ENCODE measurements at places on chromosomes 3 and 15. TPM values are rescaled to one million over a fixed set of nuclear protein-coding genes. Genes with fewer than 3 reads are reported as not detected.

Gene DOCK3
- 5.4 TPM for total RNA-seq

DNA sequence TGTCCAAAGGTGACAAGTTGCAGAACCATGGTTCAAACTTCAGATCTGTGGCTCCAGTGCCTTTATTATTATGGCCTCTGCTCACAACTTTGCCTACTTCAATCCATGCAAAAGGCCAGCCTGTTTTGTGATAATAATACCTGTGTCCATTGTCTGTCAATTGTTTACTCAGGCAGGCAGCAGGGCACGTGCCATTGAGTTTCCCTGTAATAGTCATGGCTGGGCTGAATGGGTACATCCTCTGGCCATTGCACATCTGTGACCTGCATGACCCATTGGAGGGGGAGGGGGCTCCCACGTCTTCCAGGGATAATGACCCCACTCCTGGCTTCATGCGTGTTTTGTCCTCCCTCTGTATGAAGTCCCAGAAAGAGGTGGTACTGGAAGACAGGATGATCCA, 215.4 kb downstream of the SSR3 start:
- no peaks in the 10 kb centered on the region for H3K36me3 ChIP-seq
- H3K27ac ChIP-seq: no peak overlapping the region
- no peak overlapping the region for H3K4me3 ChIP-seq
- no peaks in the 10 kb centered on the region for H3K27me3 ChIP-seq
- no peak for DNase-seq

Gene HYPK
- total RNA-seq: 9.7 TPM

- H3K36me3 ChIP-seq: no peaks in the 10 kb centered on the region
- no peaks in the 10 kb centered on the region for H3K27me3 ChIP-seq
- H3K27ac ChIP-seq: no peak overlapping the region
- no peak for DNase-seq
Measured at GRCh38 chr3:110323349-110323748, 748.3 kb upstream of the NECTIN3 start.

DNA sequence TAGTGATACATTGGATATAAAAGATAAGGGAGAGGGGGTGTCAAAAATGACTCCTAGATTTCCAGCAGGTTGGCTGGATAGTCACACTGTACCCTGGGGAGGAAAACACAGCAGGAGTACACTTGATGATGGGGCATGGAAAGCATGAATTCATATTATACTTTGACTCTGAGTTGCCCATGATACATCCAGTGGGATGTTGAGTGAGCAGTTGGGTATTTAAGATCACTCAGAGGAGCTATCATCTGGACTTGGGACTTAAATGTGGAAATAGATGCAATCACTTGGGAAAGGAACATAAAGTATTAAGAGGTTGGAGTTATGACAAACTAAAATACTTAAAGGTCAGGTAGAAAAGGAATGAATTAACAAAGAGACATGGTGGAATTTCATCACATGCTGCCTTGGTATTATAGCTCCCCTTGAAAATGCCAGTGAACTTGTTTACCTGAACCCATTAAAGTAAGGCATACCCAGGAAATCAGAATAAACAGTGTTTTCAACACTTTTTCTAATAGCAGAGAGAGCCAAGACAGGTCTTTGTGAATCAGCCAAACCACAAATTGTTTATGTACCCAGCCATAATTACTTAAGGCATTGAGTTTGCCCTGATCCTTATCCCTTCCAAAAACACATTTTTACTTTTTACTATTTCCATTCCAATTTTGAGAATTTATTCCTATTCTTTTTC, 49.9 kb upstream of the ABI3BP start:
- H3K27ac ChIP-seq: no peak overlapping the region
- no peaks in the 10 kb centered on the region for H3K27me3 ChIP-seq
- DNase-seq: no peak
- H3K36me3 ChIP-seq: no peaks in the 10 kb centered on the region
- peaks cover 15% of the 10 kb centered on the region for H3K4me1 ChIP-seq

Gene CILP
- 119 TPM for total RNA-seq

DNA sequence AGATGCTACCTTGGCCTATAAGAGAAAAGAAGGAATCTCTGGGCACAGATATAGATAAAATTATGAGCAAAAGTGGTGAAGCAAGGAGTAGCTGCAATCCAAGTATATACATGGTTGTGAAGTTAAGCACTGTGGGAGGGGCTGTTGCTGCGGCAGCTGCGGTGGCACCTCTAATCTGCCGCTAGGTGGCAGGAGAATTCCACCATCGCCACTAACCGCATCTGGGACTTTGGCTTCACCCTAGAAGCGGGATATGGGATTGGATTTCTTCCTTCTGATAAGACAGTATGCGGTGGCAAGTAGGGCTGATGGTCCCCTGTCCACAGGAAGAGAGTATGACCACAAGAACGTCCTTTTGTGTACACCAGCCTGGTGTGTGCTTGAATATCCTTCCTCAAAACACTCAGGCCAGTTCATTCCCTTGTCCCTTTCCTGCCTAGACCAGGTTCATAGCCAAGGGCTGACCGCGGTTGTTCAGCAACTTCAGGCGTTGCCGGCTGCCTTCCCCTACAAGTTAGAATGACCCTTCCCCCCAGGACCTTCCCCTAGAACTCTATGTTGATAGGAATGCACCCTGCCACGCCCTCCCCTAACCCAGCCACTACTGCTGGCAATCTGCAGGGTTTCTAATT, 5.1 kb downstream of the MAGEL2 start:
- H3K36me3 ChIP-seq: no peaks in the 10 kb centered on the region
- H3K27me3 ChIP-seq: peaks cover 42% of the 10 kb centered on the region
- no peak overlapping the region for H3K4me3 ChIP-seq
- H3K27ac ChIP-seq: no peak overlapping the region
- DNase-seq: no peak

DNA sequence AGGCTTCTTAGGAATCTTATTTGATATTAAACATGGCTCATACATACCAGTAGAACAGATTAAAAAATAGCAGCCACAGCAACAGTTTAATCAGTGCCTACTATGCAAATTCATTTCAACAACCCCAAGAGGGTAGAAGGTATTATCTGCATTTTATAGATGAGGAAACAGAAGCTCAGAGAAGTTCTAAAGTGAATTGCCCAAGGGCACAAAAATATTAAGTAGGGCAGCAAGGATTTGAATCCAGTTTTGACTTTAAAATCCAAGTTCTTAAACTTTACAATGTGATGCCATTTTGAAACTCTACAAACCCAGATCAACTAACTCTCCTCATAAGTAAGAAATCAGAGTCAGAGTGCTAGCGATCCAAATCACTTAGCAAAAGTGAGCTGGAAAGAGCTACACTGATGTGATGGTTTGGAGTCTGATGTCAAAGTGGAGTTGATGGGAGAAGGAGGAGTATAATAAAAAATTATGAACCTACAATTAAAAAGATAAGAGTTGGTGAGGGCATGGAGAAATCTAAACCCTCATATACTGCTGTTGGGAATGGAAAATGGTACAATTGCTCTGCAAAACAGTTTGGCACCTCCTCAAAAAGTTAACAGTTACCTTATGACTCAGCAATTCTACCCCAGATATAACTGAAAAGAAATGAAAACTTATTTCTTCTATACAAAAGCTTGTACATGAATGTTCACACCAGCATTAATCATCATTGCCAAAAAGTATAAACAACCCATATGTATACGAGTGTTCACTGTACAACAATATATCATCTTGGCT, 51.0 kb upstream of the PLXND1 start:
- H3K4me1 ChIP-seq: peaks cover 16% of the 10 kb centered on the region
- peaks cover 8% of the 10 kb centered on the region for H3K36me3 ChIP-seq
- no peak overlapping the region for H3K4me3 ChIP-seq
- no peaks in the 10 kb centered on the region for H3K27me3 ChIP-seq
- DNase-seq: no peak
- no peak overlapping the region for H3K27ac ChIP-seq

GRCh38 chr15:27842526-27842925, 256.6 kb downstream of the OCA2 start:
- no peaks in the 10 kb centered on the region for H3K36me3 ChIP-seq
- H3K27ac ChIP-seq: no peak overlapping the region
- no peaks in the 10 kb centered on the region for H3K27me3 ChIP-seq
- no peak overlapping the region for H3K4me3 ChIP-seq

GRCh38 chr3:189149203-189149602, 22.6 kb upstream of the TPRG1 start:
- H3K4me1 ChIP-seq: peaks cover 5% of the 10 kb centered on the region
- no peak overlapping the region for H3K27ac ChIP-seq
- no peaks in the 10 kb centered on the region for H3K27me3 ChIP-seq
- no peaks in the 10 kb centered on the region for H3K36me3 ChIP-seq
- no peak overlapping the region for H3K4me3 ChIP-seq
- DNase-seq: no peak

- no peaks in the 10 kb centered on the region for H3K36me3 ChIP-seq
- no peak overlapping the region for H3K4me3 ChIP-seq
- H3K4me1 ChIP-seq: peaks cover 3% of the 10 kb centered on the region
Measured at GRCh38 chr3:97960993-97961766, 11.1 kb downstream of the RIOX2 start.

DNA sequence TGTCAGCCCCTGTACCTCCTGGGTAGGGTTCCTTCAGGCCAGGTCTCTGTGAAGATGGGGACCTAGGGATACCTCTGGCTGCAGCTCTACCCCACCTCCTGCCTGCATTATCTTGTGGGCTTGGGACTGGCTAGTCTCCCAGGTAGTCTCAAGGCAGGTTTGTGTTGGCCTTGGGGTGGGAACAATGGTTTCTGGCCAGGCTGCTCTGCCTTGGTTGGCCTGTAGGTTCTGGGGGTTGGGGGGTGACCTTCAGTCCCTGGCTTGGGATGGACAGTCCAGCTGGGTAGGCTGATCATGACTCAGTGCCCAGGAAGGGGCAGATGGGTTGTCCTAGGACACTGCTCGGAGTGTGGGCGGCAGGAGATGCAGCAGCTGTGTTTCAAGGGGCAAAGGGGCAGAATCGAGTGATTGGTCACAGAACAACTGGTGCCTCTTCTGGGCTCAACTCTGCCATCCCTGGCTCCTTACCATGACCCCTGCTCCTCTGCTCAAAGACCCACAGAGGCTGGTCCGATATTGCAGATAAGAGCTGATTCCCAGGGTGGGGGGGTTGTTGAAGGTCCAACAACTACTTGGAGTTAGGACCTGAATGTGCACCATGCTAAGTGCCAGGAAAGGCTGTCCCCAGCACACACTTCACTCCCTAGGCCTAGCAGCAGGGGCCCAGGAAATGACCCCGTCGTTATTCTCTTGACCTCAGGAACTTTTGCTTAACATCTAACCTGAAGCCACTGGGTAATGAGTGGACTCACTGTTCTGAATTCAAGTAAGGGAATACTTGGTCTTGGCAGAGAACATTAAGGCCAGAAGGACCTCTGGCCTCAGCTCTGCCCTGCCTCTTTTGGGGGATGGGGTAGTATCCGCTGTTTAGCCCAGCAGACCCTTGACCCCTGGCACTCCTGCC, 18.1 kb upstream of the BSN start:
- H3K27ac ChIP-seq: no peak overlapping the region
- H3K4me3 ChIP-seq: no peak overlapping the region
- H3K36me3 ChIP-seq: peaks cover 27% of the 10 kb centered on the region

DNA sequence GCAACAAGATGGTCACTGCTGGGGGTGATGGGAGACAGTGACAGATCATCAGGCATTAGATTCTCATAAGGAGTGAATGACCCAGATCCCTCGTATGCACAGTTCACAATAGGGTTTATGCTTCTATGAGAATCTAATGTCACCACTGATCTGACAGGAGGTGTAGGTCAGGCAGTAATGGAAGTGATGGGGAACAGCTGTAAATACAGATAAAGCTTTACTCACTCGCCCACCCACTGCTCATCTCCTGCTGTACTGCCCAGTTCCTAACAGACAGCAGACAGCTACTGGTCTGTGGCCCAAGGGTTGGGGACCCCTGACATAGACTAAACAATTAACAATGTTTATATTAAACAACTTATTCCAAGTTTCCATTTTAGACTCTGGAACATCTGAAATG, 25.4 kb downstream of the IFT80 start:
- no peak for DNase-seq
- H3K27ac ChIP-seq: no peak overlapping the region
- H3K4me3 ChIP-seq: no peak overlapping the region
- peaks cover 23% of the 10 kb centered on the region for H3K36me3 ChIP-seq

DNA sequence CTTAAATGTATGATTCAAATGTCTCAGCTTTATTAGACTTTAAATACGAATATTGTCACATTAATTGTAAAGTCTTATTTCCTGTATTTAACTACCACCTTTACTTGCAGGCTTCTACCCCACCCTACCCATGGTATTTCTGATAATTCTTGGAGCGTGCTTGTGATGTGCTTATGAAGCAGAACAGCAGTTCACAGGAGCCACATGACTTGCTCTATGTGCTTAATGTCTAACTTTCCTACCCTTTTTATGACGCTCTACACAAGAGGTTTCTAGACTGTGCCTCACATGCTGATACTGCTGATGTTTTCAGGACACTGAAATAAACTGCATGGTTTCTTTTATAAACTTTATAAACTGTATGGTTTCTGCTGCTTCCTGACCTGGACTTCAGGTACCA, 553.5 kb upstream of the CCDC54 start:
- no peak for DNase-seq
- H3K4me1 ChIP-seq: peaks cover 20% of the 10 kb centered on the region
- no peak overlapping the region for H3K27ac ChIP-seq
- H3K27me3 ChIP-seq: no peaks in the 10 kb centered on the region
- H3K4me3 ChIP-seq: no peak overlapping the region
- no peaks in the 10 kb centered on the region for H3K36me3 ChIP-seq

DNA sequence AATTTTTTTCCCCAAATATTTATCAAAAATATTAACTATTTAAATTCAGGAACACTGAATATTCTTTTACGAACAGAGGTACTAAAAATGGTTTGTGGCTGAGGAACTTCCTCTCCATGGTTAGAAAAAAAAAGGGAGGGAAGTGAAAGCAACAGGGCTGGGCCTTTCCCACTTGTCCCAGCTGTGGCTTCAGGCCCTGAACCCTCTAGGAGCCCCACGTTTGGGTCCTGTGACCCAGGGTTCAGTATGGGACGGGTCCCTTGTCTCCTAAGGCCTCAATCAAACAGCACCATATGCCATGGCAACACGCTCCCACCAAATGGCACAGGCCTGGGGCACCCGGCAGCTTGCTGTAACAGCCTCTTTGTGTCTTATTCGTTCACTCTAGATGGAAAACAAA, 32.4 kb downstream of the POC1A start:
- no peak for DNase-seq
- H3K36me3 ChIP-seq: no peaks in the 10 kb centered on the region
- H3K27ac ChIP-seq: peak overlapping the region; percentile 57

- DNase-seq: no peak
- peaks cover 66% of the 10 kb centered on the region for H3K27me3 ChIP-seq
- H3K27ac ChIP-seq: no peak overlapping the region
Measured at GRCh38 chr3:169667166-169668071, 3.9 kb upstream of the MECOM start.

- no peaks in the 10 kb centered on the region for H3K27me3 ChIP-seq
- H3K4me3 ChIP-seq: no peak overlapping the region
- H3K27ac ChIP-seq: no peak overlapping the region
- no peaks in the 10 kb centered on the region for H3K36me3 ChIP-seq
Measured at GRCh38 chr15:88985547-88986393, 72.6 kb upstream of the MFGE8 start.

- no peaks in the 10 kb centered on the region for H3K27me3 ChIP-seq
- no peak overlapping the region for H3K27ac ChIP-seq
- H3K36me3 ChIP-seq: no peaks in the 10 kb centered on the region
- H3K4me1 ChIP-seq: no peaks in the 10 kb centered on the region
- no peak overlapping the region for H3K4me3 ChIP-seq
- no peak for DNase-seq
Measured at GRCh38 chr3:135125171-135125801, 330.2 kb downstream of the EPHB1 start.

Measured in esophagus muscularis mucosa (tissue), 4 donors.